GOT3 (cell line): ENCODE measurements at places on chromosomes 5 and 9.

- DNase-seq = no peak
These were observed 268.5 kb upstream of the NMUR2 start for GRCh38 chr5:152673601-152674000.

DNA sequence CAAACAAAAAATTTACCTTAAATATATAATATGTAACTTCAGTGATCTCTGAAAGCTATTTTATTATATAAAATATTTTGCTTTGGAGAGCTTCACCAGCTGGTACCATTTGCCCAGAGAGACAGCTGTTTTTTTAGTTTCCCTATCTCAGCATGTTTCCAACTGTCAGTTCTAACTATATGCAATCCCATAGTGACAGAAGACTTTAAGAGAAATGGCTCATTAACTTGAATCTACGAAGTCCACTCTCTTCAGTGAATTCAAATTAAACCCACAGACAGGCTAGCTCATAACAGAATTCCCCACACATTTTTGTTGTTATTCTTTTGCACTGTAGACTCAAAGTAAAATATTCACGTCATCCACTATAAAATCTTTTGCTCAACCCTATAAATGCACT, 251.8 kb upstream of the POU5F2 start:
- DNase-seq = no peak

DNA sequence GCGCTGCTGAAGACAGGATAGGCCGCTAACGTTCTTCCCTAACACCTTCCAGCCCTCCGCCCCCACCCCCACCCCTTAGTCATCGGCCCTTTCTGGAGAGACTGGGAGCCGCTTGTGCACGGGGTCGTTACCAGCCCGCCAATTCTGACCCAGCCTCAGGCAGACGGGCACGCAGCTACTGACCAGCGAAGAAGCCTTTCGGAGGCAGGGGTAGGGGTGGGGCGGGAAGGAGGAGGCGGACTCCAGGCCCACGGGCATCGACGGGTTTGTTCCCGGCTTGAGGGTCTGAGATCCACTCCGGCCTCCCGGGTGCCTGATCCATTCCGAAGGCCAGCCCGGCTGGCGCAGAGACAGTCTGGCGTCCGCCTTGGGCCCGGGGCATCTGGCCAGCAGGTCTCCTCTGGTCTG, 729 bp upstream of the HAND1 start:
- DNase-seq = no peak

DNA sequence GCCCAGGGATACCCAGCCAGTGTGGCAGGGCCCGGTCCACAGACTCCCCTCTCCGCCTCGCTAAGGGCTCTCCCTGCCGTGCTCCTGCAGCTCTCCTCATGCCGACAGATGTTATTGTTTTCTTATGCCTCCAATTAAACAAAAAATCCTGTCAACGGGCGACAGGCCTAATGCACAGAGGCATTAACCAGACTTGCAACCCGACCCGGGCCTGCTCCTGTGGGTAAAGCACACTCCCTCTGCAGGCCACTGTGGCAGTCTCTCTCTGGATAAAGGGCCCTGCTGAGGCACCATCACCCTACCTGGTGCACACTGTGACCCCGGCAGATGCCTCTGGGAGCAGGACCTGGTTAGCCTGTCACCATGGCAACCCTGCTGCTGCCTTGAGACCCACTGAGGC, 27.5 kb upstream of the HAND1 start:
- DNase-seq = no peak

GRCh38 chr9:136368190-136368589, 4.6 kb upstream of the DNLZ start:
- DNase-seq = no peak

- DNase-seq = no peak
These were observed 21.7 kb downstream of the FUBP3 start for GRCh38 chr9:130601100-130601499.

DNA sequence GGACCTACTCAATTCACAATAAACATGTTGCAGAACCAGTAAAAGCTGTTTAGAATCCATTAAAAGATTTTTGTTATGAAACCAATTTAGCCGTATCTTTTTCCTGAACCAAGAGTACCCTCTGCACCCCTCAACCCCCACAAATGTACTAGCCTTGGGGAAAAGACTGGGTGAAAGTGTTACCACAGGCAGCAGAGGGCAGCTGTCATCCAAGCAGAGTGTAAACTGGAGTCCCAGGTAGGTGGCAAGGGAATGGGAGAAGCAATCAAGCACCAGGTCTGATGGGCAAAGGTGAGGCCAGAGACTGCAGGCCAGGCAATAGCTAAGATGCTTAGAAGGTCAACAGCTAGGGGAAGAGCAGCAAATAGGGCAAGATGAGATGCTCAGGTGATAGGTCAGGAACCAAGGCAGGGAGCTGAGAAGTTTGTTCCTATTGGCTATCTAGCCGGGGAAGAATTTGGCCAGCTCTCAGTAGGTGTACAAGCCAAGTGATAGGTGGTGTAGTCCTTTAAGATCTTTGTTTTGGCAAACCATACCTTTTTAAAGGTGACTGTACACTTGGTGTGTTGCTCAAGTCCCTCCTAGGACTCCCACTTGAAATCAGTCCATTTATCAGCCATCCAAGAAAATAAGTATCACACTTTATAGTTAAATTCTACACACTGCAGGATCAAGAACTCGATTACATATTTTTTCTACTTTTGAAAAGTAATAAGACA, 77.8 kb upstream of the CCDC112 start:
- no peak for DNase-seq

DNA sequence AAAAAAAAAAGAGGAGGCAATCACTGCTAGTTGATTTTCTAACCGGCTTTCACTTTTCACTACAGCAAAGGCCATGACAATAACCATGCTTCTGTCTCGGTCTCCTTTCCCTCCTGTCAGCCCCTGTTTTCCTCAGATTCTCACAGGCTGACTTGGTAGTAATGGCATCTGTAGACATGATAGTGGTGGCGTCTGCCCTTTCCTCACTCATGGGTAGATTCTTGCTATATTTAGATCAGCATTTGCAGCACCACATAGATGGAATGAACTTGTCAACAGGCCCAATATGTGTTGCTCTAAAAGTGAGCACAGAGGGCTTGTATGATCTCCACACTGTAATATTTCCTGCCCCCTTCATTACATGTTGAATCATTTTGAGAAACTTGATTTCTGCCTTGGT, 120.3 kb upstream of the FTMT start:
- no peak for DNase-seq

- DNase-seq = no peak
These were observed 6.8 kb upstream of the RECK start for GRCh38 chr9:36029765-36030528.

- no peak for DNase-seq
These were observed 61.4 kb downstream of the PCDH1 start for GRCh38 chr5:141816598-141817399.

GRCh38 chr5:156121234-156121633, 205.7 kb upstream of the SGCD start:
- DNase-seq = no peak

- no peak for DNase-seq
These were observed 12.9 kb upstream of the FRRS1L start for GRCh38 chr9:109179801-109180523.

DNA sequence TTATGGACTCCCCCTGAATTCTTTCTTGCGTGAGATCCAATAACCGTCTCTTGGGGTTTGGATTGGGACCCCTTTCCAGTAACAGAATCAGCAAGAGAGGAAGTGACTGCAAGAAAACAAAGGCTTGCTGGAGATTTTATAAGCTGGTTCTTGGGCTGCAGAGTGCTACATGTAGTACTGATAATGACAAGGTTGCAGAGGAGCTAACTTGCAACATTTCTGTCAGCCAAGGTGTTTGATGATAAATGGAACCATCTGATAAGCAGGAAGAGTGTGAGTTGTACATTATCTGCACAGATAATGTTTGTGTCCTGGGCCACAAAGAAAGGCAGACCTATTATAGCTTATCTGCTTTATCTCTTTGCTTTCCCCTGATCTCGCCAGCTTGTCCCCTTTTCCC, 37.1 kb downstream of the DNAJB5 start:
- DNase-seq = no peak

- DNase-seq = no peak
These were observed 2.2 kb downstream of the FBXW5 start for GRCh38 chr9:136942112-136942880.

DNA sequence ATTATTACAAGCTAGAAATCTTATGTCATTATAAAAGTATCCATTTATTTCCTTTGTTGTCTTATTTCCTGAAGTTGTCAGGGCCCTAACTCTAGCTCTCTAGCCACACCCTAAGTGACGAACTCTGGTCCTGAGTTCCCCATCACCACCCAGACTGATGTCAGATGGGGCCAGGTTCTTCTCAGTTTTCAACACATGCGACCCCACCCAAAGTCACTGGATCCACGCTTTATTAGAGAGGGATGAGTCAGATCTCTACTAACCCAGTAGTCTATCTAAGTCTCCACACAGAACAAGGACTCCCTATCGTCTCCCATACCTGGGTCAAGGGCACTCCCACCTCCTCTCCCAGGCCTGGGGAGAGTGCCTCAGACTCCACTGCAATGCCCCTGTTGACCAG, 6.8 kb upstream of the FEM1C start:
- no peak for DNase-seq

DNA sequence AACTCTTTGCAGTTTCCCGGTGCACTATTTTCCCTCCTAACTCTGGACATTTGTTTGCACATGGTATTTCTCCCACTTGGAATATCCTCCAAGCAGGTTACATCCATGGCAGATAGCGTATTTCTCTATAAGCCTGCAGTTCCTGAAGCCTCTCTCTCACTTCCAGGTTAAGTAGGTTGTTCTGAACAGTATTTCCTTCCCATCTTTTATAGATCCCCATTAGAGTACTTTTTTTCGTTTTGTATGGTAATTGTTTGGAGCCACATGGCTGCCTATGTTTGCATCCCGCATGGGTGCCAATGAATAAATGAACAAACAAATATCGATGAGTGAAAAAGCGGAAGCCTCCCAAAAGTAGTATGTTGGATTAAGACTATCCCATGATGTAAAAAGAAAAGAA, 113.4 kb upstream of the IQGAP2 start:
- DNase-seq = no peak

DNA sequence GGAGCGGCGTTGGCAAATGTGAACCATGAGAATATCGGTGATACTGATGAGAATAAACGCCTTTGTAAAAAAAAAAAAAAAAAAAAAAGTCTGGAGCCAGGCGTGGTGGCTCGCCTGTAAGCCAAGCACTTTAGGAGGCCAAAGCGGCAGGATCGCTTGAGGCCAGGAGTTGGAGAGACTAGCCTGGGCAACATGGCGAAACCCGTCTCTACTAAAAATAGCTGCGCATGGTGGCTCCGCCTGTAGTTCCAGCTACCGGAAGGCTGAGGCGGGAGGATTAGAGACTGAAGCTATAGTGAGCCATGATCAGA, 425 bp upstream of the NFX1 start:
- DNase-seq = no peak

GRCh38 chr5:172792701-172793570, 21.9 kb upstream of the DUSP1 start:
- DNase-seq = no peak

GRCh38 chr5:115168829-115169486, 750 bp downstream of the TRIM36 start:
- no peak for DNase-seq

- no peak for DNase-seq
These were observed 543.9 kb downstream of the TLE1 start for GRCh38 chr9:81145331-81145963.

DNA sequence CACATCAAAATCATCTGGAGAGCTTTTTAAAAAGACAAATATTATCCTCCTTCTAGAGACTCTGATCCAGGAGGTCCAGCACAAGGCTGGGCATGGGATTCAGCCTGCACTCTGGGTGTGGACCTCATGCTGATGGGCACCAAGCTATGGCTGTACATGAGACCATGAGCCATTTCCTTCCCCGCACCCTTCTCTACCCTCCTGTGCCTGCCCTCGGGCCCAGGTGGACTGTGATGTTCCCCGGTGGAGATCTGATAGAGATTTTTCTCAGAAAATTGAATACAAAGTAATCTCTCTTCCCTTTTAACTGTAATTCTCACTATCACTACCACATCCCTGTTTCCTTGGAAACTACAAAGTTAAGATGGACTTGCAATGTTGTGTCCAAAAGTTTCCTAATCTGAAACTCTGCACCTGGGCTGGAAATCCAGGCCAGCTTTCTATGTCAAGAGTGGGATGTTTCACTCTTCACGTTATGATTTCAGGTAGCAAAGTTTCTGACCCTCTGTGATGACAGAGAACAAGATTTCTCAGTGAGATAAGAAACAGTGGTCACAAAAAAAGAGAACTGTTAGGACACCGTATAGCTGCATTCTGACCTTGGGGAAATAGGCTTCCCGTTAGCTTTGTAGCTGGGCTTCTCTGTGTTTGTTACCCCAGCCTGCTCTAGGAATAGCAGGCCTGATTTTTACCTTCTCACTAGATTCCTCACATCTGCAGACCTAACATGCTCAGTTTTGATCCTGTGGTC, 11.5 kb downstream of the SFXN1 start:
- no peak for DNase-seq

DNA sequence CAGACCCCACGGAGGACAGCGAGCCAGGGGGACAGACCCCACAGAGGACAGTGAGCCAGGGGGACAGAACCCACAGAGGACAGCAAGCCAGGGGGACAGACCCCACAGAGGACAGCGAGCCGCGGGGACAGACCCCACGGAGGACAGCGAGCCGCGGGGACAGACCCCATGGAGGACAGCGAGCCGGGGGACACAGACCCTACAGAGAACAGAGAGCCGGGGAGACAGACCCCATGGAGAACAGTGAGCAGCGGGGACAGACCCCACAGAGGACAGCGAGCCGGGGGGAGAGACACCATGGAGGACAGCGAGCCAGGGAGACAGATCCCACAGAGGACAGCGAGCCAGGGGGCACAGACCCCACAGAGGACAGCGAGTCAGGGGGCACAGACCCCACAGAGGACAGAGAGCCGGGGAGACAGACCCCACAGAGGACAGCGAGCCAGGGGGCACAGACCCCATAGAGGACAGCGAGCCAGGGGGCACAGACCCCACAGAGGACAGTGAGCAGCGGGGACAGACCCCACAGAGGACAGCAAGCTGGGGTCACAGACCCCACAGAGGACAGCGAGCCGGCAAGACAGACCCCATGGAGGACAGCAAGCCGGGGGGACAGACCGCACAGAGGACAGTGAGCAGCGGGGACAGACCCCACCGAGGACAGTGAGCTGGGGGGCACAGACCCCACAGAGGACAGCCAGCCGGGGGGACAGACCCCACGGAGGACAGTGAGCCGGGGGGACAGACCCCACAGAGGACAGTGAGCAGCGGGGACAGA, 4.4 kb upstream of the ZDHHC11 start:
- DNase-seq = no peak

DNA sequence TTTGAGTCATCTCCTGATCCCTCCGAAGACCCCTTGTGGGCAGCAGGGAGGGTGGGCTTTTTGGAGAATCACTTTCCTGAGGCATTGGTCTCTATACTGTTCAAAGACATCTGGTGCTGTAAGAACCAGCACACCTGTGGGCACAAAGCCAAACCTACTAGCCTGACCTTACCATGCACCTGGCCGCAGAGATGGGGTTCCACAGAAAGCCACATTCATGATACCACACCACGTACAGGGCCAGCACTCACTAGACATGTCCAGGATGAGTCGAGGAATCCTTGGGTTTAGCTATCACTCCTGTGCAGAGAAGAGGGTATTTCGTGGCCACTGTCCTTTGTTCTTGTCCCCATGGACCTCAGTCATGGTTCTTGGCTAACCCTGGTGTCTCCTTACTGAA, 203.4 kb downstream of the CACNA1B start:
- no peak for DNase-seq
